Hepatic stellate cell (primary cell): ENCODE measurements at places on chromosomes 2 and 18.

- no peak for DNase-seq
These were observed 267.3 kb downstream of the MTX2 start for GRCh38 chr2:176536439-176537133.

DNA sequence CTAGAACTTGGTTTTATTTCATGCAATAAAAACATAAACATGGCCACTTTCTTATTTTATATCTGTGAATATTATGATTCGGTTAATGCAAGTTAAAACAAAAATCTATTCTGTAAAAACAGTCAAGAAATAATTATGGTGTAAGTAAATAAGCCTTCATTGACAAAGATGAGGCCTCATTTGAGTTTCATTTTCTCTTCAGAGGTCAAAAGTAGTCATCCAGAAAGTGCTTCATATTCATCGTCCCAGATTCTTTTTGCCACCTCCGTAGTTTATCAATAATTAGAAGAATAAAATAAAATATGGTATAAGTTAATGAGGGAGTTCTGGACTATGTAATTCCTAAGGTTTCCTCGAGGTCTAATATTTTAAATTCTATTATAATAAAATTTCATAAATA lies 19.4 kb upstream of the HNRNPA3 start:
- no peak for DNase-seq

- no peak for DNase-seq
These were observed 400.3 kb upstream of the LRATD1 start for GRCh38 chr2:14232217-14232616.

DNA sequence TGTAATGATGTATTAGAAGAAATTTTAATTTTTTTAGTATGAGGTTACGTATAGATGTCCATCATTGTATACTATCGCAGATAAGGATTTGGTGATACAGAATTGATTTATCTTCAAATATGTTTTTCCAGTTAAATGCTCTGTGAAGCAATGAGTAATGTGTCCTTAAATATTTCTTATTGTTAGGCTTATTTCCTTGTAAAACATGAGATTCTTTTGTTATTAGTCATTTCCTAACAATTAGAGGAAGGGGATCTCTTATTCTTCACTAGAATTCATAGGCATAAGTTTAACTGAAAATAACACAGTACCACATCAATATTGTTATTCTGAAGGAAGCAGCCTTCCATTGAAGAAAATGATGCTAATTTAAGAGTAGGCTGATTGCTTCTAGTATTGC lies 15.5 kb upstream of the OTX1 start:
- no peak for DNase-seq

DNA sequence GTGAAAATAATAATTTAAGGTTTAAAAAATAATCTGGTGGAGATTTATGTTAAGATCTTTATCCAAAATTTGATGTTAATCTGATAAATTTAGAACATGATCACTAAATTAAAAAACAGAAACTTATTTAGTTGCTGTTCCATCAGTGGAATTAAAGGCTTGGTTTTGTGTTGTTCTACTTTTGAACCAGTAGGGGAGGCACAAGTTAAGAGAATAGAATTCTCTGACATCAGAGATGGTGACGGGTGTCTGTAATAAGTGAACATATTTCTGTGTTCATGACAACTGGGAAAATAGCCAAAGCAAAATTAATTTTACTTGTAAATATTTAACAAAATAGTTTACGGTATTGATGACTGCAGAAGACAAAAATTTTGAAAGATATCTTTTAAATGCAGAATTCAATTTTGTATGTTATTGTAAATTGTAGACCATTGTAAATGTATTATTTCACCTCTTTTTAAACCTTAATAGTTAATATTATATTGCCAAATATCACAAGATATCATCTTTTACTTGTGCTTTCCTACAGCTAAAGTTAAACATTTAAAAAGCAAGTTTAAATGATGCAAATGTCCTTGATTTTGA lies 106.0 kb downstream of the UBR3 start:
- peak; percentile 10 for DNase-seq

- DNase-seq = no peak
These were observed 619.5 kb downstream of the BCL11A start for GRCh38 chr2:59933948-59934347.

DNA sequence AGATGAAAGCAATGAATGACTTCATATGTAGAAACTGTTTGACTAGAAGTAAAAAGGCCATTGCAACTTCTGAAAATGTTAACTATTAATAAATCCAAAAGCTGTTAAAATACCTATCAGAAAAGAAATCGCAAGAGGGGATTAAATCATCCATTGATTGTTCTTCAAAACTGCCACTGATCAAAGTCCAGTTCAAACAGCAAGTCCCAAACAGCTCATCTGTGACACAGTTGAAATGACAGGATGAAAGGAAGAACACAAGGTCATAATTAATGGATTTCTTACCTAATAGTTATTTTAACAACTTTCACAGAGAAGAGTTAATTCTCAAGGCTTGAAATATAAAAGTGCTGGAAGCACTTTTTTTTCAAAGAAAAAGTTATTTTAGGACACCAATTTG lies 90.4 kb downstream of the SESTD1 start:
- DNase-seq = no peak

DNA sequence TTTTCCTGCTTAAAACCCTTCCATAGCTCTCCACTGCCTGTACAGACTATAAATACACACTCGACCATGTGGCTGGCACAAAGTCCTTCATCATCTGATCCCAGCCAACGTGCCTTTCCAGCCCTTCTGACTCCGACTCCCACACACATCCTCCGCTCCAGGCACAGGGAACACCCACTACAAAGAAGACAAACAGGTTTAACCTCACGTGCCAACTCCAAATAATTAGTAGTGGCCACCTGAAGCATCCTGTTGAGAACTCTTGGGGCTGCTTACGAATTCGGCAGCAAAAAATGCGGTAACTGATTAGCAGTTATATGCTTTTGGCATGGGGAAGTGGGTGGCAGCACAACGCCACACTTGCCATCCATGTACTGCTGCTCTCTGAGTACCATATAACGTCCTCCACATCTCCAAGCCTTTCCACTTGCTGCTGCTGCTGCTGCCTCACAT lies 12.1 kb downstream of the SPIRE1 start:
- no peak for DNase-seq

DNA sequence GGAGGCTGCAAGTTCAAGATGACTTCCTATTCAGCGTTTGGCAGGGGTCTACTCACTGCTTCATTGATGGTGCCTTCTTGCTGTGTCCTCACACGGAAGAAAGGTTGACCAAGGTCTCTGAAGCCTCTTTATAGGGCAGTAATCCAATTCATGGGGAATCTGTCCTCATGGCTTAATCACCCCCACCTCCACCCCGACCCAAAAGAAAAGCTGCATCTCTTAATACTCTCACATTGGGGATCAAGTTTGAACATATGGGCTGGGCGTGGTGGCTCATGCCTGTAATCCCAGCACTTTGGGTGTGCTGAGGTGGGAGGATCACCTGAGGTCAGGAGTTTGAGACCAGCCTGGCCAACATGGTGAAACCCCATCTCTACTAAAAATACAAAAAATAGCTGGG lies 36.4 kb upstream of the HNMT start:
- no peak for DNase-seq

DNA sequence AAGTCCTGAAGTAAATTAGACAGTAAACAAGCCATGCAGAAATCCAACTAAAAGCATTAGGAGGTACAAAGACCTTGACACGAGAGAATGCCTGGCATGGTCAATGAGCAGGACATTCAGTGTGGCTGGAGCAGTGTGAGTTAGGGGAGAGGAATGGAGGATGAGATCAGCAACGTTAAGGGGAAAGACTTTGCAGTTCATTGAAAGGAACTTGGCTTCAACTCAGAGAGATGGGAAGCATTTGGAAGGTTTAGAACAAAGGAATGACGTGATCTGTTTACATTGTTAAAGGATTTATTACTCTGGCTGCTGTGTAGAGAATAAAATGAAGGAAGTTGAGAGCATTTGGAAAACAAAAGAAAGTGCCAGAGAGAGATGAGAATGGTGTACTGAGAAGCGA lies 621.3 kb downstream of the XIRP2 start:
- DNase-seq = no peak

DNA sequence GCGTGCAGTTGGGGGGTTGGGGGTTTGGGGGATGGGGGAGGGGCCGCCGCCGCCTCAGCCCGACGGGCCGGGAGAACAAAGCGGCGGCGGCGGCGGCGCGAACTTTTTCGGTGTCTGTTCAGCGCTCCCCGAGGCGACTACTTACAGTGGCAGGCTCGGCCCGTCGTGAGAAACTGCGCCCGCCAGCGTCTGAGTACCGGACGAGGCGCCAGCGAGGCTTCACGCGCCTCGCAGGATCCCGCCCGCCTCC lies 172 bp downstream of the PRKD3 start:
- DNase-seq = no peak

- no peak for DNase-seq
These were observed 612.8 kb upstream of the PKDCC start for GRCh38 chr2:41434991-41435390.

DNA sequence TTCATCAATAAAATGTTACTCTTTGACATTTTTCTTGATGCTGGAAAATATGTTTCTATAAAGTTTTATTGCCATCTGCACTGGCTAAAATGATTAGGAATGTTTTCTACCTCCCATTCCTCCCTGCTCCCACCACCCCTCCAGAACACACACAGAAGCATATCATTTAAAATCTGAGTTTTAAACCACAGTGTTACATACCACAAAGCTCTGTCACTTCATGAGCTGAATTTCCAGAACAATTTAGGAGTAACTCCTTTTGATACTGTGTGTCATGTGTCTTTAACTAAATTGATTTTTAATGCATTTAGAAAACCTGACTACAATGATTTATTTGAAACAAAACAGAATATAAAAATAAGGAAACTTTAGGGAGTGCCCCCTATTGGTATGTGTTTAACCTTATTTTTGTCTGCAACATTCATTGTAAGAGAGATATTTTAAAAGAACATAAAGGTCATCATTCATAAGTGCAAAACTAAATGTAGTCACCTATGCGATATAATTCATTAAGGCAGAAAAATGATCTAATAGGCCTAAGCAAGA lies 52.0 kb downstream of the FEZ2 start:
- no peak for DNase-seq

- no peak for DNase-seq
These were observed 95.7 kb downstream of the MAP3K20 start for GRCh38 chr2:173171321-173171720.

- DNase-seq = peak; percentile 59
These were observed 10.9 kb downstream of the INPP4A start for GRCh38 chr2:98455494-98455976.

- DNase-seq = no peak
These were observed 87.1 kb downstream of the CNTNAP5 start for GRCh38 chr2:124112206-124112605.

GRCh38 chr2:170313347-170313991 lies 135.5 kb downstream of the MYO3B start:
- no peak for DNase-seq

DNA sequence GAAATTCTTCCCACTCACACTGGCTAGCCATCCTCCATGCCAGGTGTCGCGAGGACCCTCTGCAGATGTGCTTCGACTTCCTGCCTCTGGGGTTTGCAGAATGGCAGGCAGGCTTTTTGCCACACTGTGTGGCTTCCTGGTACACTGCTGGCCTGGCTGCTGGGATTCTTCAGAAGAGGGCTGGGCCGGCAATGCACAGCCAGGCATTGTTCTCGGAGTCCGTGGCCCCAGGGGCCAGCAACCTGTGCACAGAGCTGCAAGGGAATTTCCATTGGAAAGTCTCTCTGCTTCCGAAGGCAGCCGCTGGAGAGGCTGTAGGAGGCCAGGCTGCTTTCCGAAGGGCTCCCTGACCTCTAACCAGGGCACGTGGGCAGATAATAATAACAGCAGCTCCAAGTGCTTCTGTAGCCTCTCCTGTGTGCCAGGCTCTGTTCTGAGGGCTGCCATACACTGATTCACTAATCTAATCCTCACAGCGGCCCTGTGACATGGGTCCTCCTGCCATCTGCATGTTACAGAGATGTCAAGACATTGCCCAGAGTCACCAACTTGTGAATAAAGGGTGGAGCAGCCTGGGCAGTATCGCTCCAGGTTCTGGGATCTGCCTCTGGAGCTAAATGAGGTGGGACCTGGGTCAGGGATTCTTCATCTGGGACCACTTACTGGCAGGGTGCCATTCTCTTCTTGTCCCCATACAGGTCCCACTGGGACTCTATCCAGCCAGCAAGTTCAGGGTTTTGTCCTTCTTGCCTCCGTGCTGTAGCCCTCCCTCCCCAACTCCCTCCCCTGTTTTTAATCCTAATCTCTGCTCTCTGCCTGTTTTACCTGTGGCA lies 5.0 kb downstream of the LDLRAD4 start:
- DNase-seq = no peak

- no peak for DNase-seq
These were observed 56.5 kb downstream of the TCF7L1 start for GRCh38 chr2:85189606-85190270.

DNA sequence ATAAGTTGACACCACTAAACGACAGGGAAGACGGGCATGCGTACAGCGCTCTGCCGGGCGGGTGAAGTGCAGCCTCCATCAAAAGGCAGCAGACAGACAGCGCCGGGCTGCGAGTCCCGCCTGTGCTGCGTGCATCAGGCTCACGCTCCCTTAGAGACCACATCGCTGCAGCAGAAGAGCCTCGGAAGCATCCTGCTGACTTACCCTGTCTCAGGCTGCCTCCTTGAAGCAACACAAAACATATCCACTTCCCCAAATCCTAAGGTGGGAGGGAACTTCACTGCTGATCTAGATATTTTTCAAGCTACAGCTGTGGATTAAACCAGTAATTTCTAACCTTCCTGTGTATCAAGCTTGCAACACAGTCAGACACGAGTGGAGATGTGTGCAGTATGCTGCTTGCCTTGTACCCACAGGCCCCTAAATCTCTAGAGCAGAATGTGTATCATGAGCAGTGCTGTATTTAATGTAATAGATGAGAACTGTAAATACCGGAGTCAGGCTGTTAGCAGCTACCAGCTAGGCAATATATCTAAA lies 6.4 kb downstream of the MYT1L start:
- DNase-seq = no peak

DNA sequence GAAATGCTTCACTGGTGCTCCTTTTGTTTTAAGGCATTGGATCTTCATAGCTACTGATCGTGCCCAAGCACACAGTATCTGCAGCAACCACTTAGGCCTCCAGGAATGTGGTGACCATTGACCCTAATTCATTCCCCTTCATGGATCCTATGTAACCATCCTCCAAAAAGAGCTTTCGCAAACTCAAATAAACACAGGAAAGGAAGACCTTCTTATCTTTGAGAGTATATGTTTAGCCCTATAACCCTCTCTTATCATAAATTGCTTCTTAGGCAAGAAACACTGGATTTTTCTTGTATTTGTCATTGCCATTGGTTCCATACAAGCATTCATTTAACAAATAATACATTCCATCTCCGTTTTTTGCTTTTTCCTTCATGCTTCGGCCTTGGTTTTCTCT lies 4.1 kb upstream of the TTR start:
- DNase-seq = no peak

DNA sequence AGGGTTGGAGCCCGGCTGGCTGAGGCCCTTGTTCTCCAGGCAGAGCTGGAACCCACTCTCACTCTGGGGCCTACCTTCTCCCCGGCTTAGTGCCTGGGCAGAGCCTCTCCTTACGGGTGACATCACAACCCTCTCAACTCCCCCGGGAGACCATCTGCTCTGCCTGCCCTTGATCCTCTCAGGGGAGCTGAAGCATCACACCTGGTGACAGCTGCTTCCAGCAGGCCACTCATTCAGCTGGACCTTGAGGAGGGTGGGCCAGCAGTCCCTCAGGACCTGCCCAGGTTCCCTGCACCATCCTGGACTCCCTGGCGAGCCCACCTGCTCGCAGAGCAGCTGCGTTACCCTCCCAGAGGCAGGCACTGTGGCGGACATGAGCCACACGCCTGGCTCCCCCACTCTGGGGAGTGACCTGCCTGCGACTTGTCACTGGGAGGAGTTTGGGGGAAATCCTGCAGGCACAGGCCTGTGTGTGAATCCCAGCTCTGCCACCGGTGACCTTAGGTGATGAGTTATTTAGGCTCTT lies 13.1 kb downstream of the HS6ST1 start:
- peak; percentile 55 for DNase-seq

GRCh38 chr2:43572244-43572643 lies 23.6 kb downstream of the THADA start:
- DNase-seq = no peak
